ENCODE measurements at places on chromosomes 7 and 10. TPM values are rescaled to one million over a fixed set of nuclear protein-coding genes. Genes with fewer than 3 reads are reported as not detected.

The GIMAP6 gene
- 12.6 TPM for total RNA-seq

- no peak for DNase-seq
These were observed 1.8 kb upstream of the TTYH3 start for GRCh38 chr7:2629746-2630681.

The HMX2 gene
- not detected for total RNA-seq

DNA sequence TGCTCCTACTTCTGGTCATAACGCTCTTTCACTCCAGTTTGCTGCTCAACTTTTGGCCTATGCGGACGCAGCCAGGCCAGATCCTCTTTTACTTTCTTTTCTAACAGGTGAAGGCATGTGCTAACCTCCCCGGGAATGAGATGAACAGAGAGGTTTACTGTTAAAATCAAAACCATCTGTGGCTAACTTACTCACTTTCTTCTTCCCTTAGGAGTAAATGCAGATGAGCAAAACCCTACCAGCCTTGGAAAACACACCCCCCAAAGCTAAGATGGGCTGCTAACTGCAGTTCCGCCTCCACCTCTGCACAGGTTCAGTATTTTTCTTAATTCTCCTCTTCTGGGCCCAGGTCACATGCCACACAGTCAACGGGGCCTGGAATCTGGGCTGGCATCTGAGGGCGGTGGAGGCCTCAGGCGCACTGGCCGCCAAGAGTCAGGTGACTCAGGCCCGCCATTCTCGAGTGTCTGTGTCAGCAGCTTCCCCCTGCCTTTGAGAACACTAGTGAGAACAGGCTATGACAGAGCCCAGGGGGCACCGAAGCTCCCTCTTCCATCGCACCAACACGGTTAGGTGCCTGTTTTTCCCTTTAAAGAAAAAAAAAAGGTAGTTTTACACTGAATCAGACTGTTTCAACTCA is 11.1 kb downstream of the FAM53B start:
- peak; percentile 88 for DNase-seq

The SEMA3E gene
- total RNA-seq = 0.11 TPM

DNA sequence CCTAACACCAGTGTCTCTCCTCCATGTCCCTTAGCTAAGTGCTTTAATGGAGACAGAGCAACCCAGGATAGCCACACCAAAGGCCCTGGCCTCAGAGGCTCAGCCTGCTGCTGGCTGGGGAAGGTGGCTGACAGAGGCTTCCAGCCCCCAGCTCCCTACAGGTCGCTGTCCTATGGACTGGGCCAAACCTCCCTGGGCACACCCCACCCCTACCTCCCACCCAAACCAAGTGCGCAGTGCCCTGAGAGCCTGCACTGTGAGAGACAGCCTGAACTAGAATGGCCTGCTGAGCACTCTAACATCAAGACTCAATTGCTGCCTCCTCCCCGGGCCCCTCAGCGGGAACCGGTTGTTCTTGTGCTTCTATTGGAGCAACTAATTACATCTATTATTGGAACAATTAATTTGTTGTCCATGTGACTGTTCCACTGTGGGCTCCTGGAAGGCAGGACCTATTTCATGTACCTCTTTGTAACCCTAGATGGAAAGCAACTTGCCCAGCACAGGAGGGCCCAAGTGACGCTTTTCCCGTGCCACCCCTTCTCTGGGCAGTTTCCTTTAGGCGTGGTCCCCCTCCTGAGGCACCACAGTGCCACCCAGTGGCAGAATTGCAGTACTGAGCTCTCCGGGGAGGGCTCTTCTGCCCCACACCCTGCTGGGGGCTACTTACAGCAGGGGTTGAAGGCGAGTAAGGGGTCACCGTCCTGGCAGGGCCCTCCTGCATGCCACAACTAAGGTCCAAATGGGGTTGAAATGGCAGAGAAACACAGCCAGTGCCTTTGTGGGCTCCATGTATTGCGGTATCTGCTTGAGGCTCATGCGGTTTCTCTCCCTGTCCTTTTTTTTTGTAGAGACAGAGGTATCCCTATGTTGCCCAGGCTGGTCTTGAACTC is 63.7 kb upstream of the WAPL start:
- peak; percentile 62 for DNase-seq

GRCh38 chr7:1323178-1324027 is 90.7 kb downstream of the UNCX start:
- DNase-seq = no peak

DNA sequence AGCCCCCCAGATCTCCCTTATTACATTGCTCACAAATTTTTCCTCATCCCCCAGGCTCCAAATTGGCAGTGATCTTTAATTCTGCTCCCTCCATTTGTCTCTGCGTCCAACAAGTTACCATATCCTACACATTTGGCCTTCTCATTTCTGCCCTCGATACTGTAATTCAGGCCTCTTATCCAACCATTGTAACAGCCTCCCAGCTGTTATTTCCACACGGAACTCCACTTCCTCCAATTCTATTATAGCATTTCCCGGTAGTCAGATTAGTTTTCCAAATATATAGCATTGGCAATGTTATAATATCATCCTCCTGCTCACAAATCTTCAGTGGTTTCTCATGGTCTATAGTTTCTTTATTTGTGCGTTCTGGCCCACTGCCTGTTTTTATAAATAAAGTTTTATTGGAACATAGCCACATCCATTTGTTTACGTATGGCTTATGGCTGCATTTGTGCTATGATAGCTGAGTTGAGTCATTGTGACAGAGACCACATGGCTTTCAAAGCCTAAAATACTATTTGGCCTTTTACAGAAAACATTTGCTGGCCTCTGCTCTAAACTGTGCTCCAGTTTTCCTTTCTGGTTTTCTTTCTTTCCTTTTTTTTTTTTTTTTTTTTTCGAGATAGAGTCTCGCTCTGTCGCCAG is 126.5 kb upstream of the ZNF438 start:
- DNase-seq = no peak

The EIF5AL1 gene
- total RNA-seq = 0.41 TPM

DNA sequence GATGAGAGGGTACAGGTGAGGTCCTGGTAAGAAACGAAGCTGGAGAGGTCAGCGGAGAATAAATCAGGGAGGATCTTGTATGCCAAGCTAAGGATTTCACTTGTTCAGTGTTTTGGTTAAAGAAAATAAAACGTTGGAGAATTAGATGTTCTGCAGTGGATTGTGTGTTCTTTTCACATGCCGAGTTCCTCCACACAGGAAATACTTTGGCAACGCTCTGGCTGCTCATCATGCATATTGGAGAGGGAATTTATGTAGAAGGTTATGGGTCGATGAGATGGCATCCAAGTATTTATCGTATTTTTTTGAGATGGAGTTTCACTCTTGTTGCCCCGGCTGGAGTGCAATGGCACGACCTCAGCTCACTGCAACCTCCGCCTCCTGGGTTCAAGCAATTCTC is 11.0 kb downstream of the RPS24 start:
- DNase-seq = no peak

DNA sequence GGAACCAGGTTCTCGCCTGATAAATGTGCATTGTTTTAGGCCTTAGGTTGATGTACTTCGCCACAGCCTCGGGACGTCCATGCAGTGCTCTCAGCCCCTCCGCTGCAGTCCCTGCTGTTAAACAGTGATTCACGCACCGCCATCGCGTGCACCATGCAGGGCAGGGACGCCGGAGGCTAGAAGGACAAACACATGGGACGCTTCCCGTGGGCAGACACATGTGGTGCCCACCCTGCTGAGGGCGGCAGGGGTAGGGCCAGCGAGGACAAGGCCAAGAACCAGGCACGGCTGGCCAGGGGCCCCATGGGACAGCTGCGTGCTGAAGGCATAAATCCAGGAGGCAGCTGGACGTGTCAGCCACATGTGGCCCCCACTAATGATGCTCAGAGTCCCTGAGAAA is 394.7 kb downstream of the PTPRN2 start:
- DNase-seq = no peak

The LDB3 gene
- total RNA-seq = 0.42 TPM

DNA sequence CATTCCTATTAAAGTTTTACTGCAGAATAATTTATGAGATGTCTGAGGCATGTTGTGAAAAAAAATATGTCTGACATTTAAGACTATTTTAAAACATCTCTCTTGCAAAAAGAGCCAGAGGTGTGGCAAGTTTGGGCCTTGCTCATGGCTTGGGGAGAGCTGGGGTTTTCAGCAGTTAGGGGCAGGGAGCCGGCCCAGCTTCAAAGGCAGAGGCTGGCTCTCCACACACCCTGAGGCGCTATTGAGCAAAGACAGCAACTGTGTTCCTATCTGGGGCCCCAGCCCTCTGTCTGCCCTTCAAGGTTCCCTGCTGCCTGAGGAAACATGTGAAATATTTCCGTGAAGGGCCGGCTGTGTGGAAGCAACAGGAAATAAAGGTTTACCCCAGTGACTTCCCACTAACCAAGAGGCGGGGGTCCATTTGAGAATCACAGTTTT is 94.0 kb downstream of the SORBS1 start:
- DNase-seq = no peak

The TAS2R41 gene
- not detected for total RNA-seq

GRCh38 chr10:124225029-124225466 is 131.7 kb upstream of the CHST15 start:
- no peak for DNase-seq

DNA sequence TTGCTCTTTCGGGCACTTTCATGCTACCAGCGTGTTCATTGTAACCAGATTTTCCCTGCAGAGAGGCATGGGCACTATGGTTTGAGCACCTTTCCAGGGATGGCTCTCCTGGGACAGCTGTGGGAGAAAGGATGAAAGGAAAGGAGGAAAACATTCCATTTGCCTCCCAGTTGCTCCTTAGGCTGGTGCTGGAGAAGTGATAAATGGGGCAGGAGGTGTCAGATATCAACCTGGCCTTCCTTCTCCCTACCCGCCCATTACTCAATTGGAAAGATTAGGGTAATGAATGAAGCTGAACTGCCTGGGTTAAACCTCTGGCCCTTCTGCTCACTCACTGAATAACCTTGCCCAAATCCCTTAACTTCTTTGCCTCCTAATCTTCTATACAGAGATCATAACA is 228.4 kb downstream of the PLXNA4 start:
- no peak for DNase-seq

The CYP2C19 gene
- not detected for total RNA-seq

The LANCL2 gene
- total RNA-seq = 22.4 TPM

The ZNRF2 gene
- total RNA-seq = 9.4 TPM

The SLC13A1 gene
- total RNA-seq = not detected

DNA sequence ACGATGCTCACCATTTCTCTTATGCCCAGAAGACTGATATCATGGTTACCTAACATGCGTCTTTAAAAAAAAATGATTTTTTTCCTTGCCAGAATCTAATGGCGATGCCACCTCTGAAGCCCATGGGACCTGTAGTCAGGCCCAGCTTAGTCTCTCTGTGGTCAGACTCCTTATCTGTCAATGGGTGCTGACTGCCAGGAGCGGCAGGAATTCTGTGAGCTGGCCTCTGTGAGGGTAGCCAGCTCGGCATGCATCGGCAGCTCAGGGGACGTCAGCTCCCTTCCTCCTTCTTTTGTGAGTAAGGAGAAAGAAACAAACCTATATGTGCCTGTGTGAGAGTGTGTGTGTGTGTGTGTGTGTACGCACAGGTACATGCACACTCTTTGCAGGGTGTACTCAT is 49.9 kb upstream of the ZRANB1 start:
- no peak for DNase-seq

DNA sequence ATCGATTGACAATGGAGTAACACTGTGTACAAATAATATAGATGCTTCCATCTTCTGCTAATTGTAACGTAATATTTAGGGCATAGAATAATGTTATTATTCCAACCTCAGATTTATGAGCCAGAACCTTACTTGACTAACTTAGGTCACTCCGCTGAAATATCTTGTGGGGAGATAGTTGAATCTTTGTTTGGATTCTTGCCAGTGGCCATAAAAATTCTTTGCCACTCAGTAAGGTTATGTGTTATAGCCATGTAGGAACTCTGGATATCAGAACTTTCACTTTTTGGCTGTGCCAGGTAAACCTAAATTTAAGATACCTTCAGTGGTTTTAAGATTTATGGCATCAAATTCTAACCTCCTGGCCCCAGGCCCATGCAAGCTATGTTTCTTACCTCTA is 197.6 kb downstream of the WDR11 start:
- no peak for DNase-seq

The TMEM270 gene
- total RNA-seq = not detected

GRCh38 chr10:48614481-48615390 is 9.9 kb upstream of the ARHGAP22 start:
- no peak for DNase-seq

The OSBPL3 gene
- total RNA-seq = 3.7 TPM

GRCh38 chr7:69690329-69690728 is 92.1 kb downstream of the AUTS2 start:
- DNase-seq = no peak

The LIPF gene
- 0.17 TPM for total RNA-seq

The HMX3 gene
- total RNA-seq = not detected

The LRRD1 gene
- 0.19 TPM for total RNA-seq

- no peak for DNase-seq
These were observed 130.4 kb downstream of the PTPN20 start for GRCh38 chr10:47041396-47042198.

The NODAL gene
- total RNA-seq = not detected

The PIK3CG gene
- 5.1 TPM for total RNA-seq

The SPRN gene
- 0.61 TPM for total RNA-seq

- DNase-seq = no peak
These were observed 26.6 kb downstream of the FAM3C start for GRCh38 chr7:121369462-121369861.

The RFC2 gene
- 14.1 TPM for total RNA-seq

The LCOR gene
- total RNA-seq = 25.7 TPM

The PKD2L1 gene
- not detected for total RNA-seq

GRCh38 chr7:74320645-74321221 is 31.5 kb downstream of the CLIP2 start:
- no peak for DNase-seq

DNA sequence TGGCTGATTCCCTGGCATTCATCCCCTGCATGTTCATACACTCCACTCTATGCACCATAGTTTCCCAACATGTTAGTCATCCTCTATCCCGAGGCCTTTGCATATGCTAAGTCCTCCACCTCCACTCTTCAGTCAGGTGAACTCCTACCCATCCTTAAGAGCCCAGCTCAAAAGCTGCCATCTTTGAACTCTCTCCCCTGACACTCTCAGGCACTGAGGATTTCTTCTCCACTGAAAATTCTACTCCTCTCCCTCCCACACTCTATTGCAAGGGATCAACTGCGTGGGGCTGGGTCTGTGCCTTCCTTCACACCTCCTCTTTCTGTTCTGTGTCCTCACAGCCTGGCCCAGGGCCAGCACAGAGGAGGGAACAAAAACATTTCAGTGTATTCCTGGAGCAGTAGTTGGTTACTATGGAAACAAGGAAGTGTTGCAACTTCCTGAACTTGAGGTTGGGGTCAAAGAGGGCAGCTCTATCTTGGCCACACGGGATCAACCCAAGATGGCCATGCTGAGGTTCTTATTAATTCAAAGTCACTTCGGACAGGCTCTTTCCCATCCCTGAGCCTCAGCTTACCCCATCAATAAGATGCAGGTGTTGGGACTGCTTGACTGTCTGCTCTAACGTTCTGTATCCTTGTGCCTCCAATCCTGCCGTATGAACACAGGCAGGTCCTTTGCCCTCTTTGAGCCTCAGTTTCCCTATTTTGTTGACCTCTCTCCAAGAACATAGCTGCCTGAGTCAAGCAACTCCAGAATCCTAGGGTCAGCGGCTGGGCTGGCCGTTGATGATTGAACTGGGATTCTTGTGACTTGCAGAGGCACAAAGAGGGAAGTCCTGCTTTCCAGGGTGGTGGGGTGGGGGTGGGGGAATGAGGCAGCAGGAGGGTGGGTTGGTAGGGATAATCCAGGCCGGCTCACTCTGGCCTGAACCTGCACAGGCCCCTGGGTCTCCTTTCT is 15.5 kb downstream of the ZMIZ1 start:
- DNase-seq = peak; percentile 93

The TACR2 gene
- 0.19 TPM for total RNA-seq

The MOGAT3 gene
- not detected for total RNA-seq

- no peak for DNase-seq
These were observed 28.6 kb upstream of the TNPO3 start for GRCh38 chr7:129083525-129083924.
